Stimulated activated CD8-positive, alpha-beta memory T cell treated with anti-CD3 and anti-CD28 coated beads, Interleukin-7, amount 100 ng/mL, for 4 hours (primary cell): ENCODE measurements at places on chromosomes 2 and 18.

DNA sequence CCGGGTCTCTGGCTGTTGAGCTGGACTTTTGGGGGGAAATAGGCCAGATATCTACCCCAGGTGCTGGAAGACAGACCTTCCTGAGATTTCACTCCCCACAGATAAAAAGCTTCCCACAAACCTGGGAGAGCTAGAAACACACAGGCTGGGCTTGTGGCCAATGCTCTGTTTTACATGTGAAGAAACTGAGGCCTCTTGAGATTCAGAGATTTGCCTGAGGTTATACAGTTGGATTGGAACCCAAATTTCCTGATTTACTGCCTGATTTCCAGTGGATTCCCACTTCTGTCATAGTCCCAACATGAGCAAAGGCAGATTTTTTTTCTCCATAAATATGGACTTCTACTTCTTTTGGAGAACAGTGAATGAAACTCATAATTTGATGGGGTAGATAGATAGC is 360.2 kb downstream of the SETBP1 start:
- no peak for DNase-seq

- DNase-seq, result no peak
Observed at GRCh38 chr2:178309541-178309940, 115.2 kb downstream of the OSBPL6 start.

- DNase-seq, result no peak
Observed at GRCh38 chr2:70565039-70565731, 11.6 kb upstream of the TGFA start.

GRCh38 chr18:76134628-76135027 is 360.4 kb downstream of the ZNF516 start:
- no peak for DNase-seq

DNA sequence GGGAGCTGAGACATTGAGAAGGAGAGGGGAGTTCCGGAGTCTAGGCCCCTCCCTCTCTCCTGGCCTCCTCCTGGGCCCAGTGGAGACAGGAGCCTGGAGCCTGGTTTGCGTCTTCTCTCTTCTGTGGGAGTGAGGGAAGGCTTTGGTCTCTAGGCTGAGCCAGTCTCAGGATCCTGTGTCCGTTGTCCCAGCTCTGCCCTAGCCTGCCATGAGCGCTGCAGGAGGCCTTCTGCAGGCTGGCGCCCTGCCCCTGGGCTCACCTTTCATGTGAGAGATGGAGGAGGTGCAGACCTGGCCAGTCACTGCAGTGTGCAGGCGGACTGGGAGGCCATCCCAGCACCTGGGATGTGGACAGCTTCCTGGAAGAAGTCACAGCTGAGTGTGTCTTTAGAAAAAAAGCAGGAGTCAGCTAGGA is 8.7 kb downstream of the IMPA2 start:
- no peak for DNase-seq

DNA sequence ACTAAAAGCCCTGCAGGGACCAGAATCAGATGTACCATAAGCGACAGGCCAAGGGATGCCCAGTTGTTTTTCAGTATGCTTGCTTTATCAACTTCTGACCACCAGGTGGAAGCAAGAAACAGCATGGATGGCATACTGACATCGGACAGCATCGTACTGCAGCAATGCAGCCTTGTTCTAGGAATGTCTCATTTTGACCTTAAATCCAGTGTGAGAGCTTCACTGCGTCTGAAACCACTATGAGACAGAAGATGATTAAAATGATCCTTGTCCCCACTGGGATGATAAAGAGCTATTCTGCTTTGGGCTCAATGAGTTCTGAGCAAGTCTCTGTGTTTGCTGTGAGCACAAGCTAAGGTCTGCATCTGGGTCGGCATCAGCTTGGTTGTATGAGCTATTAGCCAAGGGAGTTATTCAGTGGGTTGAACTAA is 54.3 kb downstream of the CDK15 start:
- no peak for DNase-seq

DNA sequence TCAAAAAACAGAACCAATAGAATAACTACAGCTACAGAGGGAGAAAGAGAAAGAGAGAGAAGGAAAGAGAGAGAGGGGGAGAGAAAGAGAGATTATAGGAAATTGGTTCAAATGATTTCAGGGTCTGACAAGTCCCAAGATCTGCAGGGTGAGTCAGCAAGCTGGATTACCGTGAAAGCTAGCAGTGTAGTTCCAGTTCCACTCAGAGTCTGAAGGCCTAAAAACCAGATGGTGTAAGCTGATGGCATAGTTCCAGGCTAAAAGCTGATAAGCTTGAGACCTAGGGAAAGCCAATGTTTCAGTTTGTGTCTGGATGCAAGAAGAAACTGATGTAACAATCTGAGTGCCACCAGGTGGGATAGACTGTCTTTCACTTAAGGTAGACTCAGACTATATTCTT is 397.7 kb downstream of the TRIB2 start:
- no peak for DNase-seq

DNA sequence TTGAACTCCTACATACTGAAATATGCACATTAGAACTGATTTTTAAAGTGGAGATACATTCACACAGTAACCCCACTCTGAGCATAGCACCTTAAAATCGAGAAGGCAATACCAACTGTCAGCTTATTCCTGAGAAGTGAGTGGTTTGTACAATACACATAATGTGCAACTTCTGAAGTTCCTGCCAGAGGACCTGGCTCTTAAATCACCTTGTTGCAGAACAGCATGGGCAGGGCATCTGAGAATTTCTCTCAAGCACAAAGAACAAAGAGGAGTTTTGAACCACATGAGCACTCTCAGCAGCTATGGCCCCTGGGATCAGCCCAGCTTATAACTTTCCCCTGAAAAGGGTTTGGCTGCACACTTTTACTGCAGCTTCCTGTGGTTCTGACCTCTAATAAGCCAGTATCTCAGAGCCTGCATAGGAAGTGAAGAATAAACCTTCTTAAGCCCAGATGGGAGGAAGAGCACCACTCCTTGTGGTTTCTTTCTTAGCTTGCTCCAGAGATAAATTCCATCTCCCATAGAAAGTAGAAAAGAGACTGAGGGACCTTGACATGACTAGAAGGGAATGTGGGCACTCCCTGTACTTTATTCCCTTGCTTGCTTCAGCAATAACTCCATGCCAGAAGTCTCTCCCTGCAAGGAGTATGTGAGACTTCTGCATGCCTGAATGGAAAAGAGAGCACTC is 862.3 kb downstream of the SUCLG1 start:
- DNase-seq, result no peak

GRCh38 chr2:152234277-152234676 is 58.7 kb upstream of the STAM2 start:
- DNase-seq, result no peak

- DNase-seq, result no peak
Observed at GRCh38 chr2:85717308-85718008, 23.3 kb downstream of the GNLY start.

DNA sequence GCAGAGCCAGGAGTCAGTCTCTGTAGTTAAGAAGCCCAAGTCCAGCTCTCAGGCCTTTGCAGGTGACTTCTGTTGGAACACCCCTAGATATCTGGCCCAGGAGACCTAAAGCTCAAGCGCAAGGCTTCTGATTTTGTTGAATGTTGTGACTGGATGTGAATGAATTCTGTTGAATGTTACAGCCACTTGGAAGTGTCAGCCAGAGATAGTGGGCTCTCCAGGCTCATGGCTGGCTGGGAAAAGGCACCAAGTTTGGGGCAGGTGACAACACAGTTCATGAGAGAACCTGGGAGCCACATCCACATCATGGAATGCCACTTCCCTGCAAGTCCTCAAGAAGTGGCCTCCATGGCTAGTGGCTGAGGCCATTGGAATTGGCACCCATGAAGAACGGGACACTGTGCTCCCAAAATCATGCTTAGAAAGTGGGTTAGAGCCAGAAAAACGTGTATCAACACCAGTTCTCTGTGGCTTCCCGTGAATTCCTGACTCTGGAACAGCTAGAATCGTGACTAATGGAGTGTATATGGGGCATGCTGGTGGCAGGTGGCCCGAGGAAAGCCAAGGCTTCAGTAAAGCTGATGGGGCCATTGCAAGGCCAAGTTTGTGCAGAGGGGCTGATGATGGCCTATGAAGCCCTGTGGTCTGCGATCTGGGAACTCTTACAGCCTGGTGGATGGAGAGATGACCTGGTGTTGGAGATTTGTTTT is 30.2 kb downstream of the EDAR start:
- DNase-seq, result no peak

DNA sequence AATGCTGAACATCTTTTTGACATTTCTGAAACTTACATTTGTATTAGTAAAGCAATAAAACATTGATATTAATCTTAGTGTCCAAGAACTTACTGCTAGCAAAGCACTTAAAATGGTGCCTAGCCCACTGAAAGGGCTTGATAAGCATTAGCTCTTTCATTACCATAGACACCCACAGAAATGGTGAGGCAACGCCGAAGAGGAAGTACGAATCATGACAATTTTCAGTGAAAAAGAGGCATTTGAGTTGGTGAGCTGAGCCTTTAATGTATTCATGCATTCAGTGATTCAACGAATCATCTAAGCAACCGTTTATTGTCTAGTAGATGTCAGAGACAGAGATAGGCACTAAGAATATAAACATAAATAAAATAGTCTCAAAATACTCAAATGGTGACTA is 101.1 kb downstream of the PIGN start:
- no peak for DNase-seq

GRCh38 chr2:222504719-222505118 is 80.4 kb downstream of the SGPP2 start:
- DNase-seq, result no peak

DNA sequence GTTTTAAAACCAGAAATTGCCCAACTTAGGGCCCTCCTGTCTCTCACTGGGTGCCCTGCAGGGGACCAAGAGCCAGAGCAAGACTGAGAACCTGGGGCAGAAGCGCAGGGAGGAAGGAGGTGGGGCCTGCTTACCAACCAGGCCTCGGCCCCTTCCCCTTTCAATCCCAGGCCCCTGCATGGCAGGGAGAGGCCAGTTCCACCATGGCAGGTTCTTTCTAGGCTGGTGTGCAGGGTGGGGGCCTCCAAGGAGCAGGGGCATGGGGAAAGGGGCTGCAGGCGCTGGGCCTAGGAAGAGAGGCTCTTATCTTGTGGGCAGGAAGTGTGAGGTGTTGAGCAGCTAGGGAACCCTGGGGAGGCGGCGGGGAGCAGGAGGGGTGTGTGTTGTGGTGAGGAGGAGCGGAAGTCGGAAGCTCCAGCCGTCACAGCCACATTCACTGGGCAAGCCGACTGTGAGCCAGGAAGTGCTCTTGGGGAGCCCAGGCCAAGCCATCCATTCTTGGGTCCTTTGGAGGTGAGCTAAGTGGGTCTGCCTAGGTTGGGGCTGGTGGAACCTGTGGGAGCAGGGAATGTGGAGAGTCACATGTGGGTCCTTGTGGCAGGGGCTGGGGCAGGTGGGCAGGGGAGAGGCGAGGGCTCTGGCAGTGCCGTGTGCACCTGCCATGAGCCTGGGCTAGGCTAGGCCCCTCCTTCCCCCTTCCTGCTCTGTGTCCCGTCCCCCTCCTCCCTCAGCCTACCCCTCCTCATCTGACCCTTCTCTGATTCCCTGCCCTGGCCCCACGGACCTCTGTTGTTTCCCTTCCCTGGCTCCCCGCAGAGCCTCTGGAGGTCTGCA is at the start of gene PSD4:
PSD4 (plus strand) TSS at position 430 of the 834 bp plus-strand sequence. CDS start 8,486 bp downstream, outside the sequence.
- peak; percentile 79 for DNase-seq

DNA sequence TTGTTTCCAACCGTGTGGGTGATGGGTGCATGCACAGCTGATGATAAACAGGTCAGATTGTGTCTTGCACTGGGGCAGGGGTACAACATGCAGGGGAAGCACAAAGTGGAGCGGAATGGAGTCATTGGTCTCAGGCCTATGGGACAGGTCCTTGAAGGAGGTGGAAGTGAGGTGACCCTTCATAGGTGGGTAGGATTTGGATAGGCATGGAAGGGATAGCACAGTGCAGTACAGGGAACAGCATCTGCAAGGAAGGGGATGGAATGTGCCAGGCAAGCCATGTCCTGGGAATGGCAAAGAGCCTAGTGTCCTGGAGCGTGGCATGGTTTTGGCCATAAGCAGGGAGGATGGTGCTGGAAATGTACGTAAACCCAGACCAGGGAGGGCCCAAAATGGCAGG is 143.9 kb downstream of the CAPN13 start:
- DNase-seq, result no peak

DNA sequence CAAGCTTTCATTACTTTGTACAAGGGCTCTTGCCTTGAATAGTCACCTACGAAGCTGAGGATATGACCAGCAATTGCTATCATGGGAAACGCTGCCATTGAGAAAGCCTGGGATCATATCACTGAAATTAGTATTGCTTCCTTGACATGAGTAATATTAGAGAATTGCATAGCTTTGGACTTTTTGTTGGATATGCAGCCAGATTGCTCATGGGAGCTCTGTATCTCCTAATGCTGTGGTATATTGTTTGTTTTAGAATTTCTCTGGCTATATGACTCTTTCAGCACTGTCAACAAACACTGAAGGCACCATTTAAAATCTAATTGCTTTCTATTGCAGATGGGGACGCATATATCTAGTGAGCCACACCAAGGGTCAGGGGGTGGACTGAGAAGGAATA is 80.0 kb upstream of the WDSUB1 start:
- no peak for DNase-seq

- no peak for DNase-seq
Observed at GRCh38 chr18:60191926-60192325, 180.6 kb downstream of the MC4R start.

DNA sequence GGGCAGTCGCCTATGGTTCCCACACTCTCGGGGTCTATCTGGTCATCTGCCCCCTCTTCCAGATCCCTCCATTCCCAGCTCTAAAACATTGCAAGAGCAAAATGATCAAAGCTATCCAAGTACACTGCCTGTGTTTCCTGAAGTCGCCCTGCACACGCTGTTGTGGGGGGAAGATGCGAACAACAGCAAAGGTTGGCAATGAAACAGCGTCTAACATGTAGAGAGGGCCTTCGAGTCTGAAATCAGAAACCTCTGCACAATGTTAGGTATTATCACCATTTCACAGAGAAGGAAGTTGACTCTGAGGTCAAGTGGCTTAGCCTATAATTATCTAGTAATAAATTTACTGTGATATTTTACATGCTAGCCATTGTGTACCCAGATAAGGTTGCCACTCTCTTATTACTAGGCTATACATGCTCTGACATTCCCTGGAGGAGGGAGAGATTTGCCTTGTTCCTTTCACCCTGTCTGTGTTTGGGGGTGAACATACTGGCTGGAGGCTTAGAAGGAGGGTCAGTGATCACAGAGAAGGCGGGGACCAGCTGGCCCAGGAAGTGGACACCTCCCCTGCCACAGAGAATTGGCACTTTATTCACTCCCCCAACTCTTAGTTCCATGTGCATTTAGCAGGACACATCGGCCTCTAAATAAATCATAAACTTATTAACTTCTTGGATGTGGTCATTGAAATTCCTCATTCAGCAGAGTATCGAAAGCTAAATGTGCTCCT is 36.8 kb downstream of the KCTD1 start:
- no peak for DNase-seq

DNA sequence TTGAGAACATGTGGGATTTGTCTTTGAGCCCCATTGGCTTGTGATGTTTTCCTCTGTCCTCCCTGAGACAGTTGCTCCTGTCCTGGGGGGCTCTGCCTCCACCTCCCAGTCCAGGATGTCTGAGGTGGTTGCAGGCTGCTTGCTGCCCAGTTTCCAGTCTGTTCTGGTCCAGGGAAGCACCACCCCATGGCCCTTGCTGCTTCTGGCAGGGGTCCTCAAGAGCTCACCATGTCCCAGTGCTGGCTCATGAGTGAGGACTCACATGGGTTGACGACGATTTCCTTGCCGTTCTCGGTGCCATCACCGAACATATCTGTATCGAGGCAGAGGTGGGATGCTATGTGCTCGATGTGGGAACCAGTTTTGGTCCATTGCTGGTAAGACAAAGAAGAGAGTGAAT is 103.4 kb upstream of the CAPN13 start:
- no peak for DNase-seq

- DNase-seq, result no peak
Observed at GRCh38 chr2:102186791-102187495, at the start of gene IL1RL2. IL1RL2 (plus strand) TSS chr2:102187023; CDS start chr2:102187868, 845 bp downstream.

- no peak for DNase-seq
Observed at GRCh38 chr18:8301427-8302172, 307.6 kb upstream of the RAB12 start.
